Ascending aorta (tissue), 2 donors: ENCODE measurements at places on chromosomes 4 and X.

- no peak for DNase-seq
- H3K4me3 ChIP-seq, result no peak overlapping the region
- H3K27ac ChIP-seq, result no peak overlapping the region
- H3K27me3 ChIP-seq, result no peaks in the 10 kb centered on the region
- H3K36me3 ChIP-seq, result no peaks in the 10 kb centered on the region
Observed at GRCh38 chr4:57154926-57155325, 44.7 kb upstream of the IGFBP7 start.

DNA sequence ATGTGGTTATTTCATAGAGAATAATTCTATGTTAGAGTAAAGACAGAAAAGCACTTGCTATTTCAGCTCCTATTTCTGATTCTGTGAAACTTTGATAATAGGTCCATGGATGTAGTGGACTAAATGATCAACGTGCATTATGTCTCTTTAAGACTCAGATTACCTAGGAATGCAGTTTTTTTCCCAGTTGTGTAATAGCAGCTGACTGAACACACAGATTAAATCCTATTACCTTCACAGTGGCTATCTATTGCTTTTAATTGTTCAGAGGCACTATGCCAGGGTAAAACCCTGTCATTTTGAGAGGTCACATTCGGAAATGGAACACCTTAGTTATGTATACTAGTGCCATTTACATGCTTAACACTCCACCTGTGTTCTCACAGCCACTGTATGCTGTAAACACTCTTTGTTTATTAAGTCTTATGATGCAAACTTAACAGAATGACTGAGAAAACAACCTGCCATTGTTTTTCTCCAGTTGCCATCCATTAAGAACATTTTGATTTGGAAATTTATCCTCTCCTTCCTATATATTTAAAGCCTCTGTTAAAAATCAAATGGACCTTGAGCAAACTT, 70.5 kb downstream of the HPGD start:
- no peaks in the 10 kb centered on the region for H3K4me1 ChIP-seq
- H3K27me3 ChIP-seq, result no peaks in the 10 kb centered on the region
- DNase-seq, result no peak
- no peak overlapping the region for H3K4me3 ChIP-seq
- no peaks in the 10 kb centered on the region for H3K36me3 ChIP-seq
- H3K27ac ChIP-seq, result no peak overlapping the region

- no peaks in the 10 kb centered on the region for H3K4me1 ChIP-seq
- H3K36me3 ChIP-seq, result no peaks in the 10 kb centered on the region
- no peak for DNase-seq
Observed at GRCh38 chr4:33411182-33411581, 2691.0 kb downstream of the PCDH7 start.

DNA sequence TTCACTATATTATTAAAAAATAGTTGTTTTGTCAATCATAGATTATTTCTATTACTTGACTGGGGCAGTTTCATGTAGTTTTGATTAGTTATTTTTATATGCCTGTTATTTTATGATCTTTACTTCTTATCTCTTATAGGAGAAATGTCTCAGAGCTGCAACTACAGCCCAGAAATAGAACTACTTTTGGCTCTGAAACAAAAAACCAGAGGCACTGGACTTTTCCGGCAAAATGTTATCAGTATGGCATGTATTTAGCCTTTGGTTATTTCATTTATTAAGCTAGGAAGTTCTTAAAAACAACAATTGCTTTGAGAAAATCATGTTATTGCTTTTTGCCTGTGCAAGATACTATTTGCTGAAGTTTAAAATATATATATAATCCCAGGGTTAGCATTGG, 566.5 kb downstream of the ANKRD50 start:
- H3K4me1 ChIP-seq, result peaks cover 8% of the 10 kb centered on the region
- no peaks in the 10 kb centered on the region for H3K36me3 ChIP-seq
- no peaks in the 10 kb centered on the region for H3K27me3 ChIP-seq
- no peak overlapping the region for H3K4me3 ChIP-seq

DNA sequence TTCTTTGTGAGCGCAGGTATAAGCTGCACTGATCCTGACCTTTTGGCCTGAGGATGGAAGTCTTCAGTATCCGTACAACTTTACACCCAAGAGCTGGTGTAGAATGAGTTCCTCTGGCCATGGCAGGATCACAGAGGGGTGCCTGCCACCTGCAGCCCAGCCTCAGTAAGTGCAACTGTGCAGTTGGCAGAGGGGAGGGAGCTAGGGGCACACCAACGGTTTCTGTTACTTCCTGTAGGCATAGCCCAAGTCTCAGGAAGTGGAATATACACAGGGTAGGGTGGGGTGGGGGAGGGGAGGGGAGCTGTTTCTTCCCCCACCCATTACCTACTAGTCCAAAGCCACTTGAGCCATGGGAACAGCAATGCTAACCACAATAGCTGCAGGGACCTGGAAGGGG, 85.4 kb upstream of the GBA3 start:
- no peaks in the 10 kb centered on the region for H3K4me1 ChIP-seq
- no peak overlapping the region for H3K27ac ChIP-seq
- H3K36me3 ChIP-seq, result no peaks in the 10 kb centered on the region

DNA sequence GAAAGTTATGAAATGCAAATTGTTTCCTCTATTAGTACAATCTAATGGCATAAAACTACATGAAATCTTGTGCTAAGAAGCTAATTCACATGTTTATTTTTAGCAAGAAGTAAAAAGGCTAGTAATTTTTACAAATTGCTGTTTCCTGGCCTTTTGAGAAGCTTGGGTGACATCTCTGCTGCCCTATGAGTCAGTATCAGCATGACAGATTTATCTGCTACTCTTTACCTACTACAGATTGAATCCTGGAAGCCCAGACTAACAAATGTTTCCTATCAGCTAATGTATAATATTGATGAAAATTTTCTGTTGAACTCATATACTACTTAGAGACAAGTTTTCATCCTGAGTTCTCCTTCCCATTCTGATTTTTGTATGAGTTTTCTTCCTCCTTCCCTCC, 232.4 kb downstream of the DCTD start:
- H3K4me3 ChIP-seq, result no peak overlapping the region
- no peak overlapping the region for H3K27ac ChIP-seq
- H3K36me3 ChIP-seq, result no peaks in the 10 kb centered on the region
- DNase-seq, result no peak
- no peaks in the 10 kb centered on the region for H3K4me1 ChIP-seq

GRCh38 chrX:34147345-34147744, 15.2 kb upstream of the FAM47A start:
- no peaks in the 10 kb centered on the region for H3K4me1 ChIP-seq
- H3K27me3 ChIP-seq, result no peaks in the 10 kb centered on the region
- no peak for DNase-seq
- no peak overlapping the region for H3K4me3 ChIP-seq
- H3K36me3 ChIP-seq, result no peaks in the 10 kb centered on the region

GRCh38 chr4:115292320-115293092, 179.1 kb upstream of the NDST4 start:
- H3K4me1 ChIP-seq, result no peaks in the 10 kb centered on the region
- no peaks in the 10 kb centered on the region for H3K27me3 ChIP-seq
- no peak overlapping the region for H3K27ac ChIP-seq
- H3K36me3 ChIP-seq, result no peaks in the 10 kb centered on the region
- no peak overlapping the region for H3K4me3 ChIP-seq

DNA sequence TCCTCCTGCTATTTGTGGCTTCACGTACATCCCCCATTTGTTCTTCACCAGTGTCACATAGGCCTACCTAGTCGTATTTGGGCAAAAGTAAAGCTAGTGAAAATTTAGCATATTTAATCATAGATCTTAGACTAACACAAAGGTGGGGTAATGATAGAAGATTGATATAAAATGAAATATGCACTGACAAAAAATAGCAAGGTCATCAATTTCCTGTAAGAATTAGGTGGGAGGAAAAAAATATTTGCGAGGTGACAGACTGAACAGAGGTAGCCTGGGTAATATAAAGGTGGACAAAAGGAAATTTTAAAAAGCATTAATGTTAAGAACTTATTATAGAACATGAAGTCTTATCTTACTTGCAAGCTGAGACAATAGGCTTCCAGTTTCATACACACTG, 239.9 kb downstream of the PCDH10 start:
- H3K27ac ChIP-seq, result no peak overlapping the region
- no peaks in the 10 kb centered on the region for H3K4me1 ChIP-seq
- DNase-seq, result no peak
- H3K27me3 ChIP-seq, result no peaks in the 10 kb centered on the region

DNA sequence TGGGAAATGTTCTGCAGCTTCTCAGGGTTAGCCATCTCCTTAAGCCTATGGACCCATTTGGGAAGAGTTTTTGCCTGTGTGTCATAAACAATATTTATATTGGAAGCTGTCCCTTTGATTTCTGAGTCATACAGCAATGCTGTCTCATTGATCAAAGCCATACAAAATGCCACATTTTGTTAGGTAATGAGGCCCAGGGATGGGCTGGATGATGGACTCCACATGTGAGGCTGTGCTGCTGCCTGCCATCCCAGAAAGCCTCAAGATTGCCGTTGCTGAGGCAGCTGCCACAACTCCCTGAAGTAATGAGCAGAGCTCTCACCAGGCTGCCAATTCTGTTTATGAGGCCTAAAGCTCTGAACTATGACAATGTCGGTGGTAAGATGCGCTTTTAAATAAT, 12.2 kb upstream of the GJB1 start:
- no peak overlapping the region for H3K27ac ChIP-seq
- H3K27me3 ChIP-seq, result no peaks in the 10 kb centered on the region
- no peaks in the 10 kb centered on the region for H3K36me3 ChIP-seq
- no peak overlapping the region for H3K4me3 ChIP-seq
- no peak for DNase-seq

DNA sequence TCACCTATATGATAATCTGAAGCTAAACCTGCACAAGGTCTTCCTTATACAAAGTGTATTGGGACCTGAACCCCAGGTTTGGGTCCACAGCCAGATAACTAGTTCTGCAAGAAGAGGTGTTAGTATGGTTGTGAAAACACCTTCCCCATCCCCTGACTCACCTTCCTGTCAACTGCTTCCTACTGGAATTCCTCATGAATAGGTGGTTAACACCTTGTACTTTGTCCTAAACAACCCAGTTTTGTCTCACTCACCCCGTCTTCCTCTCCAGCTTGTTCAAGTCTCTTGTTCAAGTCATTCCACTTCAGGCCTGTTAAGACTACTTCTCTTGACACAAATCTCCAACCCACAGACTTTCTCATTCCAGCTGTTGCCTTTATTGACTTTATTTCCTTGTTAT, 45.5 kb downstream of the CCNG2 start:
- no peak overlapping the region for H3K4me3 ChIP-seq
- H3K36me3 ChIP-seq, result no peaks in the 10 kb centered on the region
- no peaks in the 10 kb centered on the region for H3K4me1 ChIP-seq
- no peak for DNase-seq

DNA sequence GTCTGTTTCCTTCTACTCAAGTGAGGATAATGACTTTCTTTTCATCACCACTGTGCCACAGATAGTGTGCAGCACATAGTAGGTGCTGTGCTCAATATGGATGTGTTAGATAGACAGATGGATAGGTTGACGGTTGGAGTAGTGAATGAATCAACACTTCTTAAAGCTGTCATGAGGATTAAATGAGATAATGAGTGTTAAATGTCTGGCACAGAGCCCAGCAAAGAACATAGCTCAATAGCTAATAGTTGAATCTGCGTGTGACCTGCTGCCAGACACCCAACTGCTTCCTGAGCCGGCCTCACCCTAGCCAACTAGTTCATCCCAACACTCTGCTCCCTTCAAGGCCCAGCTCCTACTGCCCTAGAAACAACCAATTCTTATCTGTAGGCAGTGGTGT, 67.7 kb upstream of the PJA1 start:
- no peaks in the 10 kb centered on the region for H3K4me1 ChIP-seq
- no peaks in the 10 kb centered on the region for H3K27me3 ChIP-seq
- DNase-seq, result no peak
- H3K36me3 ChIP-seq, result no peaks in the 10 kb centered on the region
- H3K27ac ChIP-seq, result no peak overlapping the region

DNA sequence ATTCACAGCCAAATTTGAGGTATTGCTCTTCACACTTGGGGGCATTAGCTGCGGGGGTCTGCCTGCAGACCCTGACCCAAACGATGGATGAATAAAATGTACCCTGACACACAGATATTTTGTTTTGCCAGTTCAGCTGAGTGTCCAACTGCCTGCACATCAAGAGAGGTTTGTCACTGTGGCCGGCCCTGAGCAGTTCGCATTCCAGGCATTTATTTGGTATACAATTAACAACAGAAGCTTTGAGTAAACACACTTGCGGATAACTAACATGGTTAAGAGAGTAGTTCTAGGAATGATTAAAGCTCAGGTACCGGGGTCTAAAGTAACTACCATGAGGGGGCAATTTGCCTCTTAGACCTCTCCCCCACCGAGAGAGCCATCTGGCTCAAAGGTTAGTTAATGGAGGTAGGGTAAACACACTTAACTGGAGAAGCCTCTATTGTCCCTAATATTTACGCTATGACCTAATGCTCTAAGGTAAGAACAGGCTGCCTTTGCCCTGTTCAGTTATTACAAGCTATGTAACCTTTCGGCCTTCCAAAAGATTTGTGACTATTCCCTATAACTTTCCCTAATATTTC, 162.0 kb downstream of the SNCA start:
- no peak for DNase-seq
- no peak overlapping the region for H3K27ac ChIP-seq
- H3K36me3 ChIP-seq, result no peaks in the 10 kb centered on the region

GRCh38 chrX:150897421-150898320, 797 bp downstream of the CD99L2 start:
- no peak for DNase-seq
- no peaks in the 10 kb centered on the region for H3K4me1 ChIP-seq
- peak overlapping the region; percentile 83 for H3K4me3 ChIP-seq
- H3K27ac ChIP-seq, result peak overlapping the region; percentile 65
- no peaks in the 10 kb centered on the region for H3K27me3 ChIP-seq

DNA sequence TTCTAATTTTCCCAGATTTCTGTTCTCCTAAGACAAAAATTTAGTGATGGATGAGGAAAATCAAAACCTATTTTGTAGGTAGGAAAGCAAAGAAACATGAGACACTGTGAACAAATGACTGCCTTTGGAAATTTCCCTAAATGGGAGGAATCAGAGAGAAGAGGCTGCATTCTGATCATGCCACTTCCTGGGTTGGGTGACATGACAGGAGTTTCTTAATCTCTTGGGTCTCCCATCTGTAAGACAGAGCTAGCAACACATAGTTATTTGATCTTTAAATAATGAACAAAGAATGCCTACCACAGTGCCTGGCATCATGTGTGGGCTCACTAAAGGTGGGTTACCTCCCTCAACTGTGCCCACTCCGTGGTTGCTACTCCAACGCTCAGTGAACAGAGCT, 57.1 kb downstream of the CCDC149 start:
- peaks cover 14% of the 10 kb centered on the region for H3K4me1 ChIP-seq
- no peak for DNase-seq
- H3K36me3 ChIP-seq, result no peaks in the 10 kb centered on the region
- H3K4me3 ChIP-seq, result no peak overlapping the region
- H3K27ac ChIP-seq, result peak overlapping the region; percentile 73
